Anterior cingulate cortex (tissue), 58 donors: ENCODE measurements at places on chromosomes 2 and 18.

GRCh38 chr2:69571189-69571588 lies 72.3 kb downstream of the AAK1 start:
- no peak for DNase-seq

GRCh38 chr2:68765739-68766375 lies 31.2 kb downstream of the ARHGAP25 start:
- no peak for DNase-seq

GRCh38 chr2:58006256-58006951 lies 40.2 kb upstream of the VRK2 start:
- no peak for DNase-seq

- DNase-seq = peak; percentile 79
Observed at GRCh38 chr2:127067620-127068350, 39.2 kb downstream of the BIN1 start.

DNA sequence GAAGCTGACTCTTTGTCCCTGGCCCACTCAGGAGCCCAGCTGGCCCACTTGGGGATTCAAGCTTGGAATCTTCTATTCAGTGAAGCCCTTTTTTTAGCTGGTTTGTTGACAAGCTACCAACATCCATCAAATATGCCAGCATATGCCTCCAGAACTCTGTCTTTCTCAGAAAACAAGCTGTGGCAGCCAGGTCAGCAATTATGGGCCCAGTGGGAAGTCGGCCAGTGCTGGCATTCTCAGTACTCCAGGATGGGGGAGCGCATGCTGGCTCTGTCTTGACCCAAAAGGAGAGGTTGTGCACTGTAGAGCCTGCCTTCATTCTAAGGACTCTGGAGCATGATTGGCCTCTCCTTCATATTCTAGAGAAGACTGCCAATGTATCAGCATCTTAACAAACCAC lies 401.5 kb downstream of the CNTNAP5 start:
- no peak for DNase-seq

DNA sequence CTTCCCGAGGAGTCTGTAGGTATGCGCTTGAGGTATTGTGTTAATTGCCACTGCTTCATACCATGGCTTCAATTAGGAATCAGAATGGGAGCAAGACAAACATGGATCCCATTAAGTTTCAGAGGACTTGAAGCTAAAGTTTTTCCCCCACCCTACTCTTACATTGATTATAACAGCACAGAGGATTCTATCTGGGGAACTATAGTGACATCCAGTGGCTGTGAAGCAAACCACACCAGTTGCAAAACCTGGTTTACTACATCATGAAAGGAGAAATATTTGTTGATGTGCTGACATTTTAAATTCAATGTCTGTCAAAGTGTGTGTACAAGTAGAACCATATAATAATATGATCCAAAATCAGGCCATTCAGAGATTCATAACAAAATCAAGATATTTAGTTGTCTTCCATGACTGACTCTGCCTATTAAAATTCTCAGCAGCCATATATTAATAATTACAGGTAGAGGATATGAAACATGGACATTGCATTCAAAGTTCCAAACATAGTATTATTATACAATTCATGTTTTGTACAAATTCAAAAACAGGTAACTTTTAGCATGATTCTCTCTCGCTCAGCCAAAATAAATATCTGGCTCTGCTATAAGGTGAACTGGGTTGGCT lies 82.9 kb downstream of the GRB14 start:
- DNase-seq = no peak

GRCh38 chr2:71669058-71669456 lies 215.7 kb downstream of the DYSF start:
- DNase-seq = no peak

GRCh38 chr2:113056521-113056920 lies 2.5 kb upstream of the IL36RN start:
- DNase-seq = no peak

GRCh38 chr2:223918671-223919134 lies 26.4 kb downstream of the WDFY1 start:
- DNase-seq = no peak

GRCh38 chr18:37561986-37562385 lies 3.6 kb downstream of the CELF4 start:
- no peak for DNase-seq

DNA sequence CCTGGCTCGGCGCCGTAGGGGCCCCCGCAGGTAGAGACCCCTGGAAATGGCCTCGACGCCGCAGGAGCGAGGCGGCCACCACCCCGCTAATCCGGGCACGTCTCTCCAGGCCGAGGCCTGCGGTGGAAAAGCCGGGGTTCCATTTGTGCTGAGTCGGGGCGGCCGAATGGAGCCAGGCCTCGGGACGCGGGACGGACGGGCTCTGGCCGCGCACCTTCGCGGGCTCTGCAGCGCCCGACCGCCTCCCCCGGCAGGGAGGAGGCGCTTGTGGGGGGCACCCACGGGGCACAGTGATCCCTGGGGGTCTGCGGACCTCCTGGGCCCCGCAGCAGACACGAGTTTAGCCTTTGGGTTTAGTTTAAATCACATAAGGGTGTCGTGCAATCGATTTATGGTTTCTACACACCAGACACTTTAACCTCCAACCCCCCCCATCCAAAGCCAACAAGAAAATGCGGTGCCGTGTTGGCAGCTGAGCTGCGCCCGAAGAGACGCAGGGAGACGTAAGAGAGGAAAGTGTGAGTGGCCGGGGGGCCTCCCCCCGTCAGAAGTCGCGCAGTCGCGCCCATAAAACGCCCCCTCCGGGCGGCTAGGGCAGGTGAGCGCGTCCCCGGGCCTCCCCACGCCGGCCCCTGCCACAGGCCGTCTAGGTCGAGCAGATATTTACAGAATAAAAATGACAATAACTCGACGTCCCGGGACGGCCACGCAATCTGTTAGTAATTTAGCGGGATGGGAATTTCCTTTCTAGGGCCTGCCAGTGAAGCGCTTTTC lies 1.0 kb upstream of the NFATC1 start:
- DNase-seq = no peak

DNA sequence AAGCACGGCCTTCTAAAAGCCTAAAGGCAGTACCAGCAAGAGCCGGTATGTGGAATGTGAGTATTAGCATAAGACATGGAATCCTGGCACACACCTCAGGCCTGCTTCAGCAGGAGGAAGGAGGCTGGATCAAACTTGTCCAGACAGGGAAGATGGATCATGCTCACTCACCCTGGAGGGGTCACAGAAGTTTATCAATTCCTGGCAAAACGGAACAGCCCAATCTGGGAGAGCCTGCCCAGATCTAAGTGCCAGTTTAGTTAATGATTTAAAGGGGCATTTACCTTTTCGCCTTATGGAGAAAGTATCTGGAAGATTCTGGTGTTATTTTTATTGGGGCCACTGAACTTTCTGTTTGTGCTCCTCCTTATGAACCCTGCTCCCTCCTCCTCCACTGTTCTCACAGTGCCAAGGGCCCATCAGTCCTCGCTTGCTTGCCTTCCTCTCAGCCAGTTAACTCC lies 58.3 kb upstream of the NFE2L2 start:
- DNase-seq = no peak

DNA sequence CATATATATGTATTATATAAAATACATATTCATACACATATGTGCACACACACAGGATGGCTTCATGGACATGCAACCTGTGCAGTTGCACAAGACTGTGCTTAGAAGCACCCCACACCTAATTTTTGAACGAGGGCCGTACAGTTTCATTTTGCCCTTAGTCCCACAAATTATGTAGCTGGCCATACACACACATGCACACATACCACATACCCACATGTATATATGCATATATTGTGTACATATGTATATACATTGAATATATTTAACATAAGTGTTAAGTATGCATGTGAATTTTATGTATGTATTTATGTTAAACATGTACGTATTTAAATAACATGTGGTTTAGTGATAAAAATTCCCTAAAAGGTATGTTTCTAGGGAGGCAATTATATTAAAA lies 18.3 kb downstream of the GPATCH11 start:
- DNase-seq = no peak

- DNase-seq = no peak
Observed at GRCh38 chr2:236507393-236508085, 62.1 kb upstream of the ACKR3 start.

GRCh38 chr2:175309799-175310198 lies 128.3 kb upstream of the ATP5MC3 start:
- no peak for DNase-seq

DNA sequence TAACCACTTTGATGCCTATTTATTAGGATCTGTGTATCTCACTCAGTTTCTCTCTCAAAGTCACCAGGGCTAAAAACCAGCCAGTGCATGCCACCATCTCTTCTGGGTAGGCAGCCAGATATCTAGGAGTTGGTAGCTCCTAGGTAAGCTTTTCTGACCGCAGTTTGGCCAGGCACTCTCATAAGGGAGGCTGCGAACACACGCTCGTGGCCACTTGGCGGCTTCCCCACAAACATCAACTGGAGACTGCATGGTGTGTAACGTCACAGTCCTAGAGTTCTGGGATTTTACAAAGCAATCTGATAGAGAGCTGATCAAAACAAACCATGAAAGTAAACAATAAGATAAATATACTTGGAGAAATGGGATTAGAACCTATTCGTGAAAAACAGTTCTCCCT lies 424.3 kb upstream of the ACVR2A start:
- DNase-seq = no peak

DNA sequence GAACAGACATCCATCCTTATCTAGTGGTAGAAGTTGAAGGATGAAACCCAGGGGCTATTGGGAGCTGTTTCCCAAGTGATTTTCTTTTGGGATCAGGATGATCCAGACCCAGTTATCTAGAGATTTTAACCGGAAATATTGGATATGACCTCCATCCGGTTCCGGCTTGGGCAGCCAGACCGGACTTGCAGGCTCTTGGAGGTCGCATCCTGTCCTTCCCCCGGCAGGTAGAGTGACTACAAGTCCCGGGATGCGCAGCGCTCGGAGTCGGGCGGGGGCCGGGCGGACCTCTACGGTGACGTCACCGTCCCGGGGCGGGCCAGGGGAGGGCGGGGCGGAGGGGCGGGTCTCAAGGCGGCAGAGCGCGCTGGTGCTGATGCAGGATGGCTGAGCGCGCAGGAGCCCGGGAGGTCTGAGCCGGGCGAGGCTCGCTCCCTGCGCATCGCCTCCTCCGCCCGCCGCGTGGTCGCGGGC lies at the start of gene KIF5C:
Gene KIF5C, plus strand, starts transcription at position 360 of the 474 bp plus-strand sequence. CDS start 391 bp downstream, outside the sequence.
- DNase-seq = peak; percentile 89

DNA sequence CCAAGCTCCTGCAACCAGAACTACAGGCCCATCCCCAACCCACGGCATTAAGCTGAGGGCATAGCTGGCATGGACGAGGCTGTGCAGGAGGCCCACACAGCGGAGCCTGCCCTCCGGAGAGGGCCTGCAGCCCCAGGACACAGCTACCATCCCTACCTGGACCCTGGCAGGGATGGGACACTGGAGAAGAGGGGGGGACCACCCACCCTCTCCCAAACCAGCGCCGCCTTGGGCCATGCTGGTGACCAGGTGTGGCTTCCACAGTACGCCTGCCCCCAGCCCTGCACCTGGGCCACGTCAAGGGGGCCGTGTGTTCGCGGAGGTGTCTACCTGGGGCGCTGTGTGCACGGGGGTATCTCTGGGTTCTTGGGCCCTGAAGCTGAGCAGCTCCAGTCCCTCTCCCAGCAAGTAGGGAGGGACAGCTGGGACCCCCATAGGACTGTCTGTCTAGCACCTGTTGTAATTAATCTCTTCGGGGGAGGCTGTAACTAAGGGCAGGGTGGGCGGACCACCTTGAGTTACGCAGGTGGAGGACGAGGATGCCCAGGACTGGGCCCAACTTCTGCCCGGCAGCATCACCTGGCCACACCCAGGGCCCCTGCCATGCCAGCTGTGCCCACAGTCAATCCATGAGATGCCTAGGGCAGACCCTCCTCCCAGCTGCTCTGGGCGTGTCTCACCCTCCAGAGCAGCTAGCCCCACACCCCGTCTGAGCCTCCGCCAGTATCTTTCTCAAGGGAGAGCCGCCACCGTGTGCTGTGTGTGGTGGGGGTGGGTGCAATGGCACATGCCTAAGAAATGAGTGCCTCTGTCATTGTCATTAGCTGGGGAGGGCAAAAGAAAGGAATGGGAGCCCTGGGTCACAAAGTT lies 18.3 kb downstream of the HS6ST1 start:
- no peak for DNase-seq
